ENCODE measurements at places on chromosomes 1 and 21.

GRCh38 chr1:163673759-163674151 is 352.0 kb downstream of the NUF2 start:
- no peak for DNase-seq

- DNase-seq = no peak
These were observed 306.2 kb downstream of the TTLL7 start for GRCh38 chr1:83692524-83693381.

DNA sequence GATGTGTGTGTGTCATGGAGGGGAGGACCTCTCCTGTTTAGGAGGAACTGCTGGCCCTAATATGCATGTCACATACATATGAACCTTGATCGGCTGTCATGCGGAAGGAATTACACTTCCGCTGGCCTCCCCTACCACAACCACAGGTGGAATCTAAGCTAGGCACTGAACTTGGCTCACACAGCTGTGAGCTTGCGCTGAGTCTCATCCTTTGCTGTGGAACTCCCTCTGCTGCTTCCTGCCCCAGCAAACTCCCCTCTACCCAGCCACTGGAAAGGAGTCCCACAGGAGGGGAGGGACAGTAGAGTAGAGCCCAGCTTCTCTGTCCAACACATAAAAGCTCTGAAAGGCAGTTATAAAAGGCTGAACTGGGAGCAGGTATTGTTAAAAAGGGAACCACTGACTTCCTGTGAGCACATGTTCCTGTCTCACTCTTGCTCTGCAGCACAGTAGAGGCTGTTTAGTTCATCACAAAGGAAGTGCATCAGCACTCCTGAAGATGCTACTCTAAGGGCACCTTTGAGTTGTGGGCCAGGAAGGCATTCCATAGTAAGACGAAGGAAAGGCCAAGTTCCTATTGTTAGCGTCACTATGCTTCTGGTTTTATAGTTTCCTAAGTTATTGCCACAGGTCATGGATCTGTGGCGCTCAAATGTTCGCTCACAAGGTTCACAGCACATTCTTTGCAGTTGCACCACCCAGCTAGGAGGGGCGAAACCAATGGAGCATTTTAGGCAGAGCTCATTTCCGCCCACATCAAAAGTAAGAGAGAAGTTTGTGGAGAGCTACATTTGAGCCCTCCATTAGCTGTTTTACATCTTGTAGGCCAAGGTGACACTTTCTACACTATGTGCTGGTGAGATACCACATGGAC is 17.7 kb upstream of the PTPRC start:
- DNase-seq = peak; percentile 27

- DNase-seq = no peak
These were observed 842 bp upstream of the ZC3H12A start for GRCh38 chr1:37473431-37474045.

- no peak for DNase-seq
These were observed 60.8 kb downstream of the NGF start for GRCh38 chr1:115277276-115277675.

GRCh38 chr1:41874903-41875411 is 43.8 kb downstream of the HIVEP3 start:
- DNase-seq = no peak

DNA sequence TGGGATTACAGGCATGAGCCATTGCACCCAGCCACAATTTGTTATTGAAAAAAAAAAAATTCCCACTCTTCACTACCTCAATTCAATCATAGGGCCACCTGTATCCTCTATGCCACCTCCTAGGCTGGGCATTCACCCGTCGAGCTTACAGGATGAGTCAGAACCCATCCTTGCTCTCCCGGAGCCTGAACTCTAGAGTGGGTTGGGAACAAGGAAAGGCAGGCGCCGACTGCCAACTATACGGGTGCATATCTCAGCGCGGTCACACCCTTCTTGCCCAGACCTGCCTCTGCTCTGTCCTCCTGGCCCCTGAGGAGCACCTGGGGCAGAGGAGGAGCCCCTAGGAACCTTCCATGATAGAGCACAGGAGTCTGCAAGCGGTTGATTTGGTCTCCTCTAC is 21.4 kb upstream of the LBR start:
- no peak for DNase-seq

DNA sequence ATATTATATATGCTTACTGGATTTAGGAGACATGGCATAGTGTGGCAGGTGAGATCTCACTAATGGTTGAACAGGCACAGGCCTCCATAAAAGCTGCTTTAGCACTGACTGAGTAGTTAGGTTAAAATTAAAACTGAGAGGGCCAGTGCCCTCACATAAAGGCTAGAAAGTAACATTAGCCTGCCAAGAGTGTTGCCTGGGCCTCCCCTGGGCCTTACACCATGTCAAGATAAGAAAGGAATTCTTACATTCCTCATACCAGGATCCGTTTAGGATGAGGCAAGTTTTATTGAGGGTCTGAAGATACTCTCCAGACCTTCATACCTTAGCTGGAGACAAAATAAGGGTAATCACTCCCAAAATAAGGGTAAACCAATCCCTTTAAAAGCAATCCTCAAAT is 1011.8 kb downstream of the PLA2G4A start:
- no peak for DNase-seq

- DNase-seq = no peak
These were observed 549.0 kb upstream of the RGS18 start for GRCh38 chr1:191609305-191609704.

DNA sequence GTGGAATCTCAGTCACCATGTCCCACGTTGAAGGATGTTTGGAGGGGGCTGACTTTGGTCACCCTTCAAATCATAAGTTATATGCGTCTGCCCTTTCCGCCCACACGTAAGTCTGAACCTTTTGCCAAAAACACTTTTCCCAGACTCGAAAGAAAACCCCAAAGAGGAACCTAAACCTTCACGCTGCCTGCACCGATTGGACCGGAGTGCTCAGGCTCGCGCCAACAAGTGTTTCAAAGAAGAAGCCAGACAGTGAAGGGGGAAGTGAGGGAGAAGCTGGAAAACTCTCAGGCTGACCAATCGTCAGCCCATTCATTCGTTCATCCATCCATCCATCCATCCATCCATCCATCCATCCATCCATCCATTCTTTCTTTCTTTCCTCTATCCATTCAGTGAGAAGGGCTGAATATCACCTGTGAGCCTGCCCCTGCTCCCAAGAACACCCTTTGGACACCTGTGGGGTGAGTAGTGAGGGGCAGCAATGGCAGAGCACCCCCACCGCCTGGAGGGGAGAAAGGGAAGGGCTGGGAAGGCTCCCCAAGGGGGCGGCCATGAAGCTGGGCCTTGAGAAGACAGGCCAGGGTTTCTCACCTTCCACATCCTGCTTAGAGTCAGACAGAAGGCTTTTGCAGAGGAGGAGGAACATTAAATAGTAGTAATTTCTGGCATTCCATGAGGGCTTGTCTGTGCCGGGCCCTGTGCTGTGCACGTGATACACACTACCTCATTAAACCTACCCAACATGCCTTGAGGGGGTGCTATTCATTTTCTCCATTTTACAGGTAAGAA is 27.1 kb upstream of the RUNX3 start:
- no peak for DNase-seq

- no peak for DNase-seq
These were observed 2.2 kb downstream of the FOXD2 start for GRCh38 chr1:47439819-47440598.

GRCh38 chr1:214645712-214646111 is 42.7 kb downstream of the CENPF start:
- no peak for DNase-seq

DNA sequence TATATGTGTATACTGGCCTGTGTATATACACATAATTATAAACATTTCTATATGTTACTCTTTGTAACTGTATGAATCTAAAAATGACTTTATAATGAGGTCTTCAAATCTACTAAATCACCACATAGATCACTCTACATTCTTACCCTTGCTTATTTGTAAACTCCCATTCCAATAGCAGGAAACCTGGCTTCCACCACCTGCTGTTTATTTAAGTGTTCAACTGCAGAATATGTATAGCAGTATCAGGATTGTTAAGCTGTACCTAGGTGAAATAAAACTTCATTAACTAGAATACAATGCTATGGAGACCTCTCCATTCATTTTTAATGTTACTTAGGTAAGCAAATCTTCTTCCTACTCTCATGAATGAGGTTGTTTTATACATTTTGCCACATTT is 1351.1 kb upstream of the B3GALT2 start:
- DNase-seq = no peak

DNA sequence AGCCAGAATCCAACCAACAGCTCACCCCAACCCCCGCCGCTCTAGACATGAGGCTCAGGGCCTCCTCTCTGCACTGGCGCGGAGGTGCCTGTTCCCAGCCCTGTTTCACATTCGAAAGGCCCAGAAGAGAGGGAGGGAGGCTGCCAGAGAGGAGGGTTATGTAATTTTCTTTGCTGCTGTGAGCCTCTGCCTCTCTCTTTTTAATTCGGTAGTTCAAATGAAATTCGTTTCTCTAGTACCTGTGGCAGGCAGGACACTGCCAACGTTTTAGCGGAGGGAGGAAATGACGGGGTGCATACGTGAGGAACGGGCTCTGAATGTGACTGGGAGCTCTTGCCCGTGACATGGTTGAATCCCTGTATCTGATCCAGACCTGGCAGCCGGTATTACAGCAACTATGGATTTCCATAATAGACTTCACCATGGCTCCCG is 9.4 kb downstream of the PRDM16 start:
- DNase-seq = no peak

DNA sequence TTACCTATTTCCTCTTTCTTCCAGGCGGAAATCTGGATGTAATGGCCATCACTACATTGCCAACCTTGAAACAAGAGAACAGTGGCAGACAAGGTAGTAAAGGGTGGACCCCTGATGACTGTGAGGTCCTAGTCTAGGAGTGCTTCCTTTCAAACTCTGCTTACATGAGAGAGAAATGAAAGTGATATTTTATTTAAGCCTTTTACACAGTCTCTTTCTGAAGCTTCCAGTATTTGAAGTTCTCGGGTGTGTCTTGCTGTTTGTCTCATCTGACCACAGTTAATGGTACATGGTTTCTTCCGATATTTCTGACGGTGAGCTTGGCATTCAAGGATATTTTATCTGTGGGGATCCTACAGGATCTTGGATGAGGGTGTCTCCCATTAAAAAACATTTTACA is 215.2 kb downstream of the SLC45A1 start:
- no peak for DNase-seq

DNA sequence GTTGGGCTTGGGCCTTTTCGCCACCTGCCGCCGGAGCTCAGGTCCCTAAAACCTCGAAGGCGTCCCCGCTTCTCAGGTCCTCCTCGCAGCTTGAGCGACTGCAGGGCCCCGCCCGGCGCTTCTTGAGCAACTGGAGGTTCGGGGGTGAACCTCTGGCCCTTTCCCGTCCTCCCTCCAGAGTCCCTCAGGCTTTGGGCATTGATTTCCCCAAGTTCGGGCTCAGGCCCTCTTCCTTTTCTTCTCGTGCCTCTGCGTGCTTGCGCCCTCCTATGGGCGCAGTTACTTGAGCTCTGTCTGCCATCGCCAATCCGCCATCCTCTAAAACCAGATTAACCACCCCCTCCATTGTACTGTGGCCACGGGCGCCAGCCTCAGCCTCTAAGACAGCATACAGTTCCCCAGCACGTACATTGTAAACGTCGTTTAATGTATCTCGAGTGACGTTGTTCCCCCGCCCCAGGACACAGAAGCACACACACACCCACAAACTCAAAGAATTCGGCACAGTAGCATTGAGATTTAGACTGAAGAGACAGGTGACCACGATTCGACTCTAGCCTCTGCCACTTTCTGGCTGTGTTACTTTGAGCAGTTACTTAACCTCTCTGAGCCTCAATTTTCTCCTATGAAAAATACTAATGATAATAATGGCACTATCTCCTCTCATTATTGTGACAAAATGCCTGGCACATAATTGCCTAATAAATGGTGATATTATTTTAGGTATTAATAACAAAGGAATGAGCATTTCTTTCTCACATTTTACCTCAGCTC is 22.6 kb downstream of the BTG2 start:
- DNase-seq = peak; percentile 47

DNA sequence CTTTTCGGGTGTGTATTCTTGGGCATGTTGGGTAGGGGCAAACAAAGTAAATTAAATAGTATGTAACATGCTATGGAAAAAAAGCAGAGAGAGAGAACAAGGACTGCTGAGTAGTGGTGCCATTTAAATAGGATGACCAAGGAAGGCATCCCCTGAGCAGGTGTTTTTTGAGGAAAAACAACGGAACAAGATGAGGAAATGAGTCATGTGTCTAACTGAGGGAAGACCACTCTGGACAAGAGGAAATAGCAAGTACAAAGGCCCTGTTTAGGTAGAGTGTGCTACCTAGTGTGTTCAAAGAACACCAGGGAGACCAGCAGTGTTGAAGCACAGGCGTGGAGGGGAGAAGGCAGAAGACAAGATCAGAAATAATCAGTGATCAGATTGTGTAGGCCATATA is 20.1 kb upstream of the GUCA2A start:
- DNase-seq = no peak

DNA sequence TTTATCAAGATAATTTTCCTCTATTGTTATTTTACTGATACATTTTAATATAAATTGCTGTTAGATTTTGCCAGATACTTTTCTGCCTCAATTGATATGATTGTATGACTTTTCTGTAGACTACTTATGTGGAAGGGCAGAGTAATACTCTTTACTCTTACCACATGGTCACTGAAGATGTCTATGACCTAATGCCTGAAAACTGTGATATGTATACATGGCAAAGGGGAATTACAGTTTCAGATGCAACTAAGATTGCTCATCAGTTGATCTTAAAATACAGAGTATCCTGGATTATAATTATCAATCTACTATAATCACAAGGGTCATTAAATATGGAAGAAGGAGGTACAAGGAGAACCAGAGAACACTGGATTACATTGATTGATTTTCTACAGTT is 1528.0 kb downstream of the BRINP3 start:
- no peak for DNase-seq

- no peak for DNase-seq
These were observed 52.1 kb upstream of the SEC16B start for GRCh38 chr1:178021950-178022349.

- no peak for DNase-seq
These were observed 221.1 kb downstream of the LMO4 start for GRCh38 chr1:87549738-87550137.

DNA sequence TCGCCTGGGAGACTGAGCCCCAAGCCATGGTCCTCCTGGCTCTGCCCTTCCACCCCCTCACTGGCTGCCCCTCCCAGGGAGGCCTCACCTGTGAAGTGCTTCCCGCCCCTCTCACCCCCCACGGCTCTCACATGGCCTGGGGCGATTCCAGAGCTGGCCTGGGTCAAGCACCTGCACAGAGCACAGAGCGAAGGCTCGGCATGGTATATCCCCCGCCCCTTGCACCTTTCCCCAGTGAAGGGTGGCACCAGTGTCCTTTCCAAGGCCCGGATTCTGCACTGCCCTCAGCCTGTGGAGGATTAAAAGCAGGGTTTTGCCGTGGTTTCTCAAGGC is 1.1 kb upstream of the AJAP1 start:
- no peak for DNase-seq

- DNase-seq = no peak
These were observed 44.6 kb upstream of the ZNF281 start for GRCh38 chr1:200454425-200454824.

- DNase-seq = no peak
These were observed 191.2 kb upstream of the GREM2 start for GRCh38 chr1:240803151-240803550.

DNA sequence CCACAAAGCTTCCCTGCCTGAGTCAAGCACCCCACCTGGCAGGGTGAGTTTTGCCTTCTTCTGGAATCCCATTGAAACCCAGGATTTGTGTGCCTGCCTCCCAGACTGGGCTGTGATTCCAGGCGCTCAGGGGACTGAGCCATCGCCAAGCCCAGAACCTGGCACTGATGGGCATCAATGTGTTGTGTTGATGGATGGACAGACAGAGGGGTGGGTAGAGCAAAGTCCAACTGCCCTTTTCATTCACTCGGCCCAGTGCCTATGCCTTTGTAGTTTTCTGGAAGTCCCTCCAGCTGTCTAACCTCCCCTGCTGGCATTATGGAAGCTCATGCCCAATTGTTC is 66.0 kb upstream of the LAPTM5 start:
- no peak for DNase-seq

Data from activated CD8-positive, alpha-beta memory T cell treated with anti-CD3 and anti-CD28 coated beads for 1 hour (primary cell).